ENCODE measurements at places on chromosomes 1 and 21. TPM values are rescaled to one million over a fixed set of nuclear protein-coding genes. Genes with fewer than 3 reads are reported as not detected.

Gene C1orf141
- total RNA-seq, result not detected

Gene CFAP107
- not detected for total RNA-seq

Gene KLF17
- total RNA-seq, result under 0.01 TPM

Gene OLIG2
- not detected for total RNA-seq

Gene LYPD8
- total RNA-seq, result not detected

Gene RCAN3
- total RNA-seq, result 17.5 TPM

Gene CCDC27
- total RNA-seq, result not detected

Gene EFNA1
- total RNA-seq, result not detected

Gene FCAMR
- not detected for total RNA-seq

Gene DSCAM
- not detected for total RNA-seq

Gene DNM3
- total RNA-seq, result 1.4 TPM

Gene SLAMF9
- total RNA-seq, result not detected

Gene LCE1C
- not detected for total RNA-seq

Gene YTHDF2
- 78.9 TPM for total RNA-seq

Gene MPL
- 0.86 TPM for total RNA-seq

Gene SUSD4
- not detected for total RNA-seq

Gene KCNAB2
- total RNA-seq, result 3.6 TPM

Gene MNDA
- not detected for total RNA-seq

Gene MROH7
- total RNA-seq, result not detected

Gene PADI3
- total RNA-seq, result under 0.01 TPM

Gene GGPS1
- 23.2 TPM for total RNA-seq

Gene CFHR5
- total RNA-seq, result not detected

Gene LMNA
- total RNA-seq, result 571 TPM

Gene BATF3
- 0.88 TPM for total RNA-seq

Gene C8A
- not detected for total RNA-seq

Gene RGS7
- 0.29 TPM for total RNA-seq

Gene A3GALT2
- total RNA-seq, result not detected

Gene THEM5
- total RNA-seq, result not detected

Gene PGLYRP3
- total RNA-seq, result not detected

Gene MAP1LC3C
- total RNA-seq, result 0.22 TPM

Gene CCDC24
- 4.4 TPM for total RNA-seq

Gene PHC2
- 119 TPM for total RNA-seq
